T follicular helper cell (primary cell): ENCODE measurements at places on chromosomes 13 and 19.
A peak's percentile ranks its signal among the peaks of the same experiment; 100 is the strongest.

- DNase-seq = no peak
Observed at GRCh38 chr19:43760941-43761340, 6.2 kb upstream of the SMG9 start.

- no peak for DNase-seq
Observed at GRCh38 chr19:1780272-1780958, 27.1 kb downstream of the ONECUT3 start.

- DNase-seq = no peak
Observed at GRCh38 chr13:40484974-40485373, 181.5 kb downstream of the FOXO1 start.

- no peak for DNase-seq
Observed at GRCh38 chr13:107585469-107586180, 629.7 kb downstream of the LIG4 start.

- DNase-seq = peak; percentile 72
Observed at GRCh38 chr19:40806423-40807146, 7.6 kb downstream of the EGLN2 start.

GRCh38 chr19:1073063-1073955, 6.3 kb downstream of the ARHGAP45 start:
- DNase-seq = no peak

DNA sequence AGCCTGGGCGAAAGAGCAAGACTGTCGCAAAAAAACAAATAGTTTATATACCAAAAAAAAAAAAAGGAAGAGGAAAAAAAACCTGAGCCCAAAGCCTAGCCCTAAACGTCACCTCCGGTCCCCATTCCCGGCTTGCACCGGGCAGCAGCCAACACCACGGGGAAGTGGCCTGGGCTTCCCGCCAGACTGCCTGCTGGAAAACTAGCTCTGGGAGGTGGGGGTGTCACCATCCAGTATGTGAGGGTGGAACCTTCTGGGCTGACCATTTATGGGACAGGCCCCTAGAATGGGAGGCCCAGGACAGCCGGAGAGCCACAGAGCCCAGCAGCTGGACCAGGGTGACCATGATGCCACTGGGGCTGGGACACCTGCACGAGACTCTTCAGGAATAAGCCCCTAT, 37.3 kb downstream of the IL12RB1 start:
- DNase-seq = no peak

- DNase-seq = no peak
Observed at GRCh38 chr19:42514449-42514848, 13.8 kb downstream of the CEACAM1 start.

- DNase-seq = no peak
Observed at GRCh38 chr13:44715287-44716230, 139.4 kb upstream of the TSC22D1 start.

DNA sequence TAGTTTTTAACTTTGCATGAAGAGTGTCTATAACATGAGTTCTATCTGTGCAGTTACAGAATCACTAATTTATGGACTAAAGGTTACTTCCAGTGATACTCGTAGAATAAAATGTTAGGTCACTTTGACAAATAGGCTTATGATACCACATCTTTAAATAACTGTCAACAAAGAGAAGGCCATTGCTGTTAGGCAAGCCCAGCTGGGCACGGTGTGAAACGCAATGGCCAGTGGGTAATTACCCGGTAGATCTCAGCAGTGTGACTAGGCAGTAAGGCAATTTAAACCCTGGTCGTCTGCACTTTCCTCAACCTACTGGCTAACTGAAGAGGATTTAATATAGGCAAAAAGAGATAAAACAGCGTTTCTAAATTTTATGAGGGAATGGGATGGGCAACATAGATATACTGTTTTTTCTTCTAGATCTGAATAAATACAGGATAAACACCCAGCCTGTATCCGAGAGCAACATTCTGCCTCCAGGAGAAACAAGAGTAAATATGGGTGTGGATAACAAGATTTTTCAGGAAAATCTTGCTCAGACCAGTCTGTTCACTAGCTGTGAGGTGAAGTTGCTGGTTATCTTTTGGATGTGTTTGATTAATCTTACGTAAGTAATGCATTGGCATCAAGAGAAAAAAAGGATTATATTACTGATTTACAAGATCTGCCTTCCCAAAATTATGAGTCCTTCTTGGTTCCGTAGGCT, 631.3 kb downstream of the EFNB2 start:
- DNase-seq = no peak

- DNase-seq = no peak
Observed at GRCh38 chr13:40494946-40495620, 171.4 kb downstream of the FOXO1 start.
